Fibroblast of skin of right biceps (primary cell): ENCODE measurements at places on chromosomes 4 and X.

DNA sequence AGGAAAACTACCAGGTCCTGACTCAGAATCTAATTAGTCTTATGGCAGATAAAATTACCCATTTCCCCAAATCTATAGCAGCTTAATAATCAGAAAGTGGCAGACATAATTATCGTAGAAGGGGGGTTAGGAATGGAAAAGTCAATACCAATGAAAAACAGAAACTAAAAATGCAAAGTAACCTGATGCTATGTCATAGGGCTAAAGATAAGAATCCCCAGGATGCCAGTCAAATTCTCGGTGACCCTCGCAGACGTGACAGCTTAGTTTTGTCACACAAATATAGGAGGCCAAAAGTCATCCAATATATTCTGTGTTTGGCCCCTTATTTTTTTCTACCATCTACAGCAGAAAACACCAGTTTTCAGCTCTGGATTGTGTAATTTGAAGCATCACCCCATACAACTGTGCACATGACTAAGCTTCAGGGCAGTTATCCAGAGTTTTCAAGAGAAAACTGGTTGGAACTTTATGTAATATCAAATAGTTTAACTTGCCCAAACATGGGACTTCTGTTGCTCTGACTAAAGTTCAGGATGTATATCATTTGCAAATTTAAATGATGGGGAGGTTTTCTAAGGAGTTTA lies 30.9 kb downstream of the RASSF6 start:
- peak; percentile 72 for DNase-seq

GRCh38 chrX:151711787-151712186 lies 4.0 kb upstream of the FATE1 start:
- DNase-seq = no peak

GRCh38 chrX:68827256-68827655 lies 1.6 kb upstream of the EFNB1 start:
- no peak for DNase-seq

- peak; percentile 21 for DNase-seq
Measured at GRCh38 chrX:72540318-72540717, 32.3 kb downstream of the HDAC8 start.

- no peak for DNase-seq
Measured at GRCh38 chrX:103220511-103221323, 5.8 kb downstream of the BEX4 start.

- DNase-seq = no peak
Measured at GRCh38 chr4:153616006-153616555, 68.0 kb upstream of the TLR2 start.

- no peak for DNase-seq
Measured at GRCh38 chr4:84145176-84145575, 353.9 kb downstream of the NKX6-1 start.

- DNase-seq = no peak
Measured at GRCh38 chr4:112818594-112818965, 181.6 kb downstream of the LARP7 start.
